ENCODE measurements at places on chromosomes 7 and 10. TPM values are rescaled to one million over a fixed set of nuclear protein-coding genes. Genes with fewer than 3 reads are reported as not detected.

The ACTL6B gene
- total RNA-seq: not detected

The SMIM30 gene
- 36.1 TPM for total RNA-seq

The SPDYE1 gene
- total RNA-seq: not detected

The LIPF gene
- not detected for total RNA-seq

The ACSM6 gene
- total RNA-seq: not detected

The PDGFA gene
- total RNA-seq: 0.85 TPM

The EN2 gene
- 2.1 TPM for total RNA-seq

The OR9A2 gene
- total RNA-seq: not detected

The TMEM236 gene
- total RNA-seq: 0.05 TPM

The FZD1 gene
- 38.7 TPM for total RNA-seq

The CPN1 gene
- total RNA-seq: not detected

DNA sequence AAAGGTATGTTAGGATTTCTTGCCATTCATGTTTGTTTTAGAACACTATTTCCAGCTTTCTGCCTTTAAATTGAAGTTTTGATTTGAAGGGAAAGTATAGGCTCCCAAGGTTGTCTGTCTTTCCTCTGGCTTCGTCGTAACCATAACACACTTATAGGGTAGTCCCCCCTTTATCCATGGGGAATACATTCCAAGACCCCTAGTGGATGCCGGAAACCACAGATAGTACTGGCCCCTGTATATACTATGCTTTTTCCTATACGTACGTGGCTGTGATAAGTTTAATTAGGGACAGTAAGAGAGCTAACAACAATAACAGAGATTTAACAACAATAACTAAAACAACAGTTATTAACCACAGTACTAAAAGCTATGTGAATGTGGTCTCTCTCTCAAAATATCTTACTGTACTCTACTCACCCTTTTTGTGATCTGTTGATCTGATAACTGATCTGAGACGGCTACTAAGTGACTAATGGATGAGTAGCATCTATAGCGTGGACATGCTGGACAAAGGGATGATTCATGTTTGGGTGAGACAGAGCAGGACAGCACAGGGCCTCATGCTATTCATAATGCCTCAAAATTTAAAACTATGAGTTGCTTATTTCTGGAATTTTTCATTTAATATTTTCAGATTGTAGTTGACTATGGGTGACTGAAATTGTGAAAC lies 273.1 kb downstream of the AUTS2 start:
- no peak overlapping the region for H3K4me3 ChIP-seq
- peaks cover 13% of the 10 kb centered on the region for H3K4me1 ChIP-seq
- H3K36me3 ChIP-seq: no peaks in the 10 kb centered on the region
- no peak overlapping the region for H3K27ac ChIP-seq
- peaks cover 3% of the 10 kb centered on the region for H3K27me3 ChIP-seq
- DNase-seq: no peak

DNA sequence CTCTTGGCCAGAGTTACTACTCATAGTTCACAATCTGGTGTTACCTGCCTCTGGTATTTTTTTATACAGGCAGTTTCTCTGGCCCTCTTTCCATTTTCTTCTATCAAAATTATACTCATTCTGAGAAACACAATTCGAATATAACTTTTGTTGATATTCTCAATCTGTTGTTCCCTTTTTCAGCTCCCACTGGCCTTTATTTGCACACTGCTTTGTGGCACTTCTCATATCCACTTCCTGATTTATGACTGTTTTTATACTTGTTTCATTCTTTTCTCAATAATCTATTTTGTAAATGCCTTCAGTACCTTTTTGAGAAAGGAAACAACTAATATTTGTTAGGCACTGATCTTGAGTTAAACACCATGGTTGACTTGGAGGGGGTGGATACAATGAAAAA lies 93.8 kb upstream of the HDAC9 start:
- H3K4me1 ChIP-seq: peaks cover 5% of the 10 kb centered on the region
- no peaks in the 10 kb centered on the region for H3K36me3 ChIP-seq
- no peaks in the 10 kb centered on the region for H3K27me3 ChIP-seq
- DNase-seq: no peak
- H3K27ac ChIP-seq: no peak overlapping the region
- H3K4me3 ChIP-seq: no peak overlapping the region

DNA sequence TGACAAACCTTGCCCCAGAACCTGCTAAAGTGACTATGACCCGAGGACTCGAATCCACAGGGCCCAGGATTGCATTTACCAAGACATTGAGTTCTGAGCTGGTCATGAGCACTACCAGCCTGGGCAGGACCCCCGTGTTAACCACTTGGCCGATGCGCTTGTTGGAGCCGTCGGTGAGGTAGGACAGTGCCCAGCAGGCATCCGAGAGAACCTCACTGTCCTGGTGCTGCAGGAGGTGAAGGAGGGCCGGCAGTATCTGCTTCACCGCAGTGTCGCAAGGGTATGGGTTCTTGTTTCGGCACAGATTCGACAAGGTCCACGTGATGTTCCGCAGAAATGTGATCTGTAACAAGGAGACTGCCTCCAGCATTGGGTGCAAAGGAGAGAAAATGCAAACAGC lies 19.7 kb downstream of the KPNA7 start:
- no peaks in the 10 kb centered on the region for H3K4me1 ChIP-seq
- no peaks in the 10 kb centered on the region for H3K27me3 ChIP-seq
- no peak for DNase-seq
- H3K27ac ChIP-seq: no peak overlapping the region
- no peak overlapping the region for H3K4me3 ChIP-seq
- H3K36me3 ChIP-seq: peaks cover 4% of the 10 kb centered on the region

- DNase-seq: no peak
- H3K36me3 ChIP-seq: no peaks in the 10 kb centered on the region
- peak overlapping the region; percentile 99 for H3K27ac ChIP-seq
- peak overlapping the region; percentile 96 for H3K4me3 ChIP-seq
Observed at GRCh38 chr10:50740293-50740648, 535 bp downstream of the ASAH2B start.

GRCh38 chr10:126736727-126737126 lies 66.2 kb upstream of the C10orf90 start:
- no peak for DNase-seq
- no peaks in the 10 kb centered on the region for H3K36me3 ChIP-seq
- no peaks in the 10 kb centered on the region for H3K4me1 ChIP-seq

DNA sequence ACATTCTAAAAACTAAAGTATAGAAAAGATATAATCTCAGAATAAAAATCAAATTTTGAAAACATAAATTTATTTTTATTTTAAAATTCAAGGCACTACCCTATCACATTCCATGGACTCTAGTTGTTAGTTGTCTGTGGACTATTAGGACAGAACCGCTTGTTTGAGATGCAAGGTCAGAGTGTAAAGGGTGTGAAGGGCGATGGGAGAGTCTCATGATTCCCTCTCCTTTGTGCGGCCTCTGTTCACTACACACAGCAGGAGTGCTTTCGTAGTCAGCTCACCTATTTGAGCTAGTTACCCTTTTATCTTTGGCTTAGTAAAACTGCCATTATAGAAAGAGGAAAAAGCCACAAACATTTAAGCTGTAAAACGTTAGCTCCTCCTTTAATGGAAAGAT lies 189.8 kb upstream of the TEX47 start:
- no peaks in the 10 kb centered on the region for H3K27me3 ChIP-seq
- no peak overlapping the region for H3K4me3 ChIP-seq
- no peak overlapping the region for H3K27ac ChIP-seq
- H3K36me3 ChIP-seq: no peaks in the 10 kb centered on the region

DNA sequence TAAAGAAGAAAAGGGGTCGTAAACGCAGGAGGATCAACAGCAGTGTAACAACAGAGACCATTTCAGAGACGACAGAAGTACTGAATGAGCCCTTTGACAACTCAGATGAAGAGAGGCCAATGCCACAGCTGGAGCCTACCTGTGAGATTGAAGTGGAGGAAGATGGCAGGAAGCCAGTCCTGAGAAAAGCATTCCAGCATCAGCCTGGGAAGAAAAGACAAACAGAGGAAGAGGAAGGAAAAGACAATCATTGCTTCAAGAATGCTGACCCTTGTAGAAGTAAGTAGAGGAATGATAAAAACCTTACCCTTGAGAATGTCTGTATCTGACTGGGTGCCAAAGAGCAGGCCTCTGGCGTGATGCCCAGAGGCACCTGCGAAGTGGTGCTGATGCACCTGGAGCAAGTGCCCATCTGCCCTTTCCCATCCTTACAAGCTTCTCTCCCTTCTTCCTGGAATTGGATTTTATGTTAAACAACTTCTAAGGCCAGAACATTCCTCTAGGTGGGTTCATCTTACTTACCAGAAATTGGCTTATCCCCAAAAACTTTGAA lies 86.4 kb upstream of the SAMD8 start:
- H3K36me3 ChIP-seq: peaks cover 27% of the 10 kb centered on the region
- H3K27me3 ChIP-seq: peaks cover 6% of the 10 kb centered on the region
- no peak overlapping the region for H3K4me3 ChIP-seq

DNA sequence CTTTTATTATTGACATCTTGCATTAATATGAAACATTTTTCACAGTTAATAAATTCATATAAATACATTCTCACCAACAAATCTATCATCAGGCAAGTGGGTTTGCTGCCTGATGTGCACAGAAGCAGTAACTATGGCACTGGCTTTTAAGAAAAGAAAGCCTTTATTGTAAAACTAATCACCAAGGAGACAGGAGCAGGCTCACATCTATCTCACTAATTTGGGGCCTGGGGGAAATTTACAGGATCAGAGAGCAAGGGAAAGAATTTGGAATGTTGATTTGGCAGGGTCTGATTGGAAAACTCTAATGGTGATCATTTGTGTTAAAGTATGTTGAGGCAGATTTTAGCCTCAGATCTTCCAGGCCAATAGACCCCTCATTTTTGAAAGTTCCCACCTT lies 605.7 kb downstream of the POM121L12 start:
- H3K36me3 ChIP-seq: no peaks in the 10 kb centered on the region
- no peaks in the 10 kb centered on the region for H3K4me1 ChIP-seq
- no peak overlapping the region for H3K27ac ChIP-seq
- no peak overlapping the region for H3K4me3 ChIP-seq
- DNase-seq: no peak
- H3K27me3 ChIP-seq: no peaks in the 10 kb centered on the region

- peaks cover 7% of the 10 kb centered on the region for H3K27me3 ChIP-seq
- peaks cover 10% of the 10 kb centered on the region for H3K4me1 ChIP-seq
- no peak for DNase-seq
- no peak overlapping the region for H3K4me3 ChIP-seq
- peaks cover 7% of the 10 kb centered on the region for H3K36me3 ChIP-seq
Observed at GRCh38 chr7:73894733-73895551, 34.0 kb downstream of the TMEM270 start.

GRCh38 chr10:112532189-112532588 lies 85.2 kb downstream of the VTI1A start:
- peaks cover 18% of the 10 kb centered on the region for H3K4me1 ChIP-seq
- no peak overlapping the region for H3K27ac ChIP-seq
- H3K36me3 ChIP-seq: no peaks in the 10 kb centered on the region
- H3K4me3 ChIP-seq: no peak overlapping the region

GRCh38 chr7:75943864-75944263 lies 28.9 kb downstream of the POR start:
- peaks cover 6% of the 10 kb centered on the region for H3K4me1 ChIP-seq
- H3K36me3 ChIP-seq: no peaks in the 10 kb centered on the region
- H3K27ac ChIP-seq: no peak overlapping the region
- no peak overlapping the region for H3K4me3 ChIP-seq
- DNase-seq: no peak
- peaks cover 2% of the 10 kb centered on the region for H3K27me3 ChIP-seq

GRCh38 chr7:102935450-102936115 lies 22.8 kb downstream of the LRRC17 start:
- peaks cover 38% of the 10 kb centered on the region for H3K4me1 ChIP-seq
- no peaks in the 10 kb centered on the region for H3K27me3 ChIP-seq
- no peak overlapping the region for H3K27ac ChIP-seq
- no peak for DNase-seq
- H3K36me3 ChIP-seq: no peaks in the 10 kb centered on the region

DNA sequence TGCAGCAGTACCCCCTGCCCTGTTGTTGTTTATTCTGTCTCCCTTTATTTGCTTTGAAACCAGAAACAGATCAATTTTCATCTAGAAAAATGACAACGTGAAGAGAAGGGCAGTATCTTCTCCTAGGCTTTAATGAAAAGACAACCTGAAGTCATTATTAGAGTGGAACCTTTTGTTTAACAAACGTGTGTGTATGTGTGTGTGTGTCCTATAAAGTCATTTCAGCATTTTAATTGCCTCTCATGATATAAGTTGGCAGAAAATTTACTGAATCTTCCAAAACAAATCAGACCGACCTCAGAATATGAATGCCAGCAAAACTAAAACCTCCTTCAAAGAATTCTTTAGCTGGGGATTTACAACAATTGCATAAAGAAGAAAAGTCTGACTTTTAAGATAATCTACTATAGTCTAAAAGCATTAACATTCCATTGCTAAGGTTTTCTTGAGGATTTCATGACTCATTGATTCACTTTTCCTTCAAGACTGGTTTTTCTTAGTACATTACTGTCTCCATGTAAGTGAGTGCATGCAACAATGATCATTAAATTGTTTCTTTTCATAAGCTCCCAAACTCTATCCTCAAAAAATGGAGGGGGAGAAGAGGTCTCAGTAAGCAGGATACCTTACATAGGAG lies 3.2 kb downstream of the GLI3 start:
- no peak for DNase-seq
- peaks cover 23% of the 10 kb centered on the region for H3K4me1 ChIP-seq
- H3K27ac ChIP-seq: no peak overlapping the region
- peaks cover 11% of the 10 kb centered on the region for H3K27me3 ChIP-seq

DNA sequence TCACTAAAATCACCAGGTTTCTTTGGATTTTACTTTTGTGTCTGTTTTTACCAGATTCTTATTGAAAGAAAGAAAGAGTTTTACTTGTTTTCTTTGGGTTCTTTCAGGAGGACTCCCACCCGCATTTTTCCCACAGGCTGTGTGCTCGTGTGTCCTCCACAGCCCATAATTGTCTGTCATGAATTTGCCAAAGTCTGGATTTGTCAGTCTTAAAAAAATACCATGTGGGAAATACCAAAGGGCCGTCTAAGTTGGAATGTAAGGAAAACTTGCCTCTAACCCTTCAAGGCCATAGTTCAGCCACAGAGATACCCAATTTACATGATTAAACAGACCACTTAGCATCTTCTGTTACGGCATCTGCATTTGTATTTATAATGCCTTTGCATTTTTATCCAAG lies 41.3 kb upstream of the INHBA start:
- no peaks in the 10 kb centered on the region for H3K4me1 ChIP-seq
- no peak overlapping the region for H3K4me3 ChIP-seq
- DNase-seq: no peak
- H3K27ac ChIP-seq: no peak overlapping the region
- H3K27me3 ChIP-seq: no peaks in the 10 kb centered on the region

DNA sequence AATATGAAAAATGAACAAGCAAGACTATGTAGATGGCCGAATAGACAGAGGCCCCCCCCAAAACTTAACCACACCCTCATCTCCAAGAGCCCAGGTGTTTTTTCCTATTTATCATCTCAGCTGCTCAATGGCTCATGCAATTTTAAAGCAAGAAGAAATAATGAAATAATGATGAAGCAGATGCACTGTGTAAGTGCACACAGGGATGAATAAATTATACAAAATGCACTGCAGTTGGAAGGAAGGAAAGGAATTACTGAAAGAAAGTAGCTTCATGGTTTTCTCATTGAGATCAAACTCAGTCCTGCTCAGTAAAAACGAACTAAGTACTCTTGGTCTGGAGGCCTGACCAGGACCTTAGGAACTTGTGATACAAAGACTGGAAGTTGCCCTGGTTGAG lies 810.1 kb downstream of the NRG3 start:
- no peaks in the 10 kb centered on the region for H3K4me1 ChIP-seq
- H3K36me3 ChIP-seq: no peaks in the 10 kb centered on the region
- no peak overlapping the region for H3K4me3 ChIP-seq
- DNase-seq: no peak
- H3K27me3 ChIP-seq: no peaks in the 10 kb centered on the region

- H3K27me3 ChIP-seq: peaks cover 5% of the 10 kb centered on the region
- H3K36me3 ChIP-seq: peaks cover 4% of the 10 kb centered on the region
- H3K4me1 ChIP-seq: peaks cover 5% of the 10 kb centered on the region
- DNase-seq: no peak
- H3K4me3 ChIP-seq: no peak overlapping the region
Observed at GRCh38 chr10:124605856-124606812, 138.0 kb downstream of the FAM53B start.

Data from endothelial cell (in vitro differentiated cells).